ENCODE measurements at places on chromosomes 12 and 14. TPM values are rescaled to one million over a fixed set of nuclear protein-coding genes. Genes with fewer than 3 reads are reported as not detected.

The POP5 gene
- total RNA-seq, result 51.1 TPM

The CD4 gene
- 11.1 TPM for total RNA-seq

The TSPAN9 gene
- total RNA-seq, result not detected

GRCh38 chr14:24837280-24838046 is 203.5 kb upstream of the GZMB start:
- H3K36me3 ChIP-seq, result no peaks in the 10 kb centered on the region
- no peaks in the 10 kb centered on the region for H3K4me1 ChIP-seq
- H3K4me3 ChIP-seq, result no peak overlapping the region
- peaks cover 15% of the 10 kb centered on the region for H3K27me3 ChIP-seq
- DNase-seq, result no peak
- H3K27ac ChIP-seq, result no peak overlapping the region

DNA sequence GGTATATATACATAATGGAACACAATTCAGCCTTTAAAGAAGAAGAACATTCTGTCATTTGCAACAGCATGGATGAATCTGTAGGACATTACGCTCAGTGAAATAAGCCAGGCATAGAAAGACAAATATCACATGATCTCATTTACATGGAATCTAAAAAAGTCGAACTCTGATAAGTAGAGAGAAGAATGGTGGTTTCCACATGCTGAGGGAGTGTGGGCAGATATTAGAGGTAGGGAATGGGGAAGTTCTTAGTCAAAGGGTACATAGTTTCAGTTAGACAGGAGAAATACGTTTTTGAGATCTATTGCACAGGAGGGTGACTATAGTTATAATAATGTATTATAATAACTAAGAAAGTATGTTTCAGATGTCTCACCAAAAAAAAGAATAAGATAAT is 71.4 kb downstream of the ADAMTS20 start:
- DNase-seq, result no peak
- no peak overlapping the region for H3K27ac ChIP-seq
- H3K4me3 ChIP-seq, result no peak overlapping the region

The MYF6 gene
- total RNA-seq, result not detected

The HEBP1 gene
- total RNA-seq, result 23.9 TPM

DNA sequence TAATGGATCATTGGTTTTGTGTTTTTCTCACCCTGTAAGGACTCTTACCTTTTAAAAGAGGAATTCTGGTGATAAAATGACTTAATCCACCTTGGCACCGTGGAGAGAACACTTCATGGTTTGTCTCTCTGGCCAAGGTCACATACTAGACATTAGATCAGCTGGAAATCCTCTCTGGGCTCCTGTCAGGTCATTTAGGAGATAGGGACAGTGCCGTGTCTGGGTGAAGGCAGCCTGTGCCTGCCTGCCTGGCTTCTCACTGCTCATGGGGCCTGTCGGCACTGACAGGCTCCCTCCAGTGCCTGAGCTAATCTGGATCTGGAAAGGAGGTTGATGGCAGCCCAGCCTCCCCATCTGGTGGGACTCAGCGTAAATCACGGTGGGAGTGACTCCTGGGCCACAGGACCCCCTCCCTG is 5.7 kb downstream of the CRADD start:
- peaks cover 15% of the 10 kb centered on the region for H3K36me3 ChIP-seq
- no peak for DNase-seq
- no peak overlapping the region for H3K27ac ChIP-seq
- peaks cover 33% of the 10 kb centered on the region for H3K4me1 ChIP-seq
- no peak overlapping the region for H3K4me3 ChIP-seq

GRCh38 chr14:69363055-69363454 is 35.0 kb downstream of the ERH start:
- no peak overlapping the region for H3K4me3 ChIP-seq
- H3K36me3 ChIP-seq, result no peaks in the 10 kb centered on the region
- no peaks in the 10 kb centered on the region for H3K27me3 ChIP-seq
- no peak overlapping the region for H3K27ac ChIP-seq

GRCh38 chr12:108116699-108117098 is 12.4 kb upstream of the WSCD2 start:
- no peak for DNase-seq
- H3K4me3 ChIP-seq, result no peak overlapping the region
- H3K27me3 ChIP-seq, result peaks cover 28% of the 10 kb centered on the region
- H3K4me1 ChIP-seq, result peaks cover 3% of the 10 kb centered on the region
- H3K27ac ChIP-seq, result no peak overlapping the region

The ERBB3 gene
- total RNA-seq, result 0.99 TPM

The DCN gene
- not detected for total RNA-seq

GRCh38 chr14:74569806-74570591 is 42.0 kb downstream of the LTBP2 start:
- H3K36me3 ChIP-seq, result no peaks in the 10 kb centered on the region
- peaks cover 35% of the 10 kb centered on the region for H3K4me1 ChIP-seq
- no peak overlapping the region for H3K4me3 ChIP-seq
- peaks cover 20% of the 10 kb centered on the region for H3K27me3 ChIP-seq

DNA sequence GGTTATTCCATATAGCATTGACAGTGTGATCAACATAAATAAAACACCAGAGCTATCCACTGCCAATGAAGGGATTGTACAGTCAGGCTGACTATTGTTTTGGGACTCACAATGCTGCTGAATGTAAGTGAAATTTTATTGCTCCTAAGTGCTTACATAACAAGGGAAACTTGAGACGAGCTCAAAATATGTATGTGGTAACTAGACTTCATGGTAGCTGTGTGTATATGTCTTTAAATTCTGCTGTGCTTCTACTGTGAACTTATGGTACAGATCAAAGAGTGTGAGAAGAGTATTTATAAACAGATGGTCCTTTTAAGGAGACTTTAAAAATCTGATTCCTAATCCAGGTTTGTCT is 6.9 kb downstream of the FLRT2 start:
- no peak overlapping the region for H3K27ac ChIP-seq
- no peak for DNase-seq
- H3K4me3 ChIP-seq, result no peak overlapping the region
- H3K4me1 ChIP-seq, result peaks cover 7% of the 10 kb centered on the region
- H3K27me3 ChIP-seq, result peaks cover 37% of the 10 kb centered on the region

The AQP6 gene
- total RNA-seq, result not detected

The HOXC9 gene
- not detected for total RNA-seq

DNA sequence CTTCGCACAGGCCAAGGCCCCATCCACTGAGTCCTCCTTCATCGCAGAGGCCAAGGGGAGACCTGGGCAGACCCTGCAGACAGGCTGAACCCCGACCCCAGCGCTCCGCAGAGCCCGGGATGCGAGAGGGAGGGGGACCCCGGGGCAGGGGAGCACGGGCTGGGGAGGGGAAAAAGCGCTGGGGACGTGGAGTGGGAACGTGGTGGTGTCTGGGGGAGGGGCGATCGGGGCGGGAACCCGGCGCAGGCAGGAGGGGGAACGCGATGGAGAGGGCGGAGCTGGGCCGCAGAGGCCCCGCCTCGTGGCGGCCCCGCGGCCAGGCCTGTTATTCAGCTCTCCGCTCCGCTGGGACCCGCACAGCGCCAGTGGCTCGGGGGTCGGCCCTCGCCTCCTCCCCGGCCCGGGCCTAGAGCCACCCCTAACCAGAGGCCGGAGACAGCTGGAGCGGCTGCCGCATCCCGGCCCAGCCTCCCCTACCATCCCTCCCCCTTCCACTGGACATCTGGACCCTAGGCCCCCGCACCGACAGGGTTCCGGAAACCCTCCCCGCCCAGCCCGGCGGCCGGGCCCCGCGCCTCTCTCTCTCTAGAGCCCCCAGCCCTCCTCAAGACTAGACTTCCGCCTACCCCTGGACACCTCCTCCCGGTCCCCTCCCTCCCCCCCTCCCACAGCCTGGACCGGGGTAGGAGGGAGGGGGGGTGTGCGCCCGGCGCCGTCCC is at the start of gene ARHGEF25:
Gene ARHGEF25 (plus strand): TSS at position 328 of the 719 bp plus-strand sequence. CDS start 460 bp downstream, outside the sequence.
- H3K4me1 ChIP-seq, result peaks cover 9% of the 10 kb centered on the region
- peaks cover 12% of the 10 kb centered on the region for H3K27me3 ChIP-seq
- peak within 1 kb of the TSS; percentile 70 for H3K4me3 ChIP-seq
- H3K27ac ChIP-seq, result no peak within 1 kb of the TSS

The SIX6 gene
- total RNA-seq, result not detected

All from activated CD8-positive, alpha-beta T cell treated with anti-CD3 and anti-CD28 coated beads for 36 hours (primary cell).